Mesothelial cell of epicardium (in vitro differentiated cells): ENCODE measurements at places on chromosomes 6 and 20.

DNA sequence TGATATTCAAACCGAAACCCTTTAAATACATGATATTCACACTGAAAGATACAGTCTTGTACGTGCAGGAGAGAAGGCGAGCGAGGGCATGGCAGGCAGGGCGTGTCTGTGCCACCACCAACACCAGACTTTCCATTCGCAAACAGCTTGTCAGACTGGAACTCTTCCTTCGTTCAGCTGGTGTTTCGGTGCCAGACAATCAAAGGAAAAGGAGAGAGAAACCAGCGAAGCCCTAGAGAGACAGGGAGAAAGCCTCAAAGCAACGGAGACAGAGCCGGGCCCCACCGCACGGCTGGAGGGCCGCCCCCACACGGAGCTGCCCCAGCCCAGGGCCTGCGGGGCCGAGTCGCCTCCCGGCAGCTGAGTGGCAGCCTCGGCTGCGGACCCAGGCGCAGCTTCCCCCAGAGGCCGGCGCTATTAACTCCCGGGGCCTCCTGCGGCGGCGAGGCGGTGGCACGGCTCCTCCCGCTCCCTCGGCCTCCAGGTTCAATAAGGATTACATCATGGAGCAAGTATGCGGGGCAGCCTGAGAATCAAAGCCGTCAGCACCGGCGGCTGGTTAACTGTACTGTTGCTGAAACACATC, 32.1 kb upstream of the NR2E1 start:
- H3K36me3 ChIP-seq, result no peaks in the 10 kb centered on the region
- H3K4me3 ChIP-seq, result peak overlapping the region; percentile 75
- peaks cover 14% of the 10 kb centered on the region for H3K27me3 ChIP-seq
- H3K4me1 ChIP-seq, result peaks cover 15% of the 10 kb centered on the region

DNA sequence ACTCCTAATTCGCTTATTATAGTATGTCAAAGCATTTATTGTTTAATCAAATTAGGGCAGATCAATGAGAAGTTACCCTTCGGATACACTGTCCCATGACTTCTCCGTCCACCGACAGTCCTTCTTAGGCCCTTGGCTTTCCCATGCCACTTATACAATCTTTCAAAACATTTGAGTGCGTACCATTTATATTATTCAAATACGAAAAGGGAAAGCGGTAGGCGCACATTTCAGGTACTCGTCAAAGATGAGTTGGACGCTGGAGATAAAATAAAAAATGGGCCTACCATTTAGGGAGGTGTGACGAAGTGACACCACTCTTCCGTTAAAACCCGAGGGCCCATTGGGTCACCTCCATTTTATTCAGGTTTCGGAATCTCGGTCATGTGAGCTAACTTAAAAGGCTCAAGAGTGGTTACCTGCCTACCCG, 542 bp upstream of the AFG1L start:
- H3K36me3 ChIP-seq, result no peaks in the 10 kb centered on the region
- H3K4me1 ChIP-seq, result peaks cover 17% of the 10 kb centered on the region
- peak overlapping the region; percentile 96 for H3K4me3 ChIP-seq
- DNase-seq, result no peak
- H3K27ac ChIP-seq, result peak overlapping the region; percentile 98

GRCh38 chr6:130996635-130997034, 66.4 kb downstream of the EPB41L2 start:
- peaks cover 43% of the 10 kb centered on the region for H3K4me1 ChIP-seq
- H3K27ac ChIP-seq, result no peak overlapping the region
- H3K4me3 ChIP-seq, result no peak overlapping the region

- no peak for DNase-seq
- H3K27ac ChIP-seq, result no peak overlapping the region
These were observed 28.4 kb downstream of the DLGAP4 start for GRCh38 chr20:36334281-36335205.

DNA sequence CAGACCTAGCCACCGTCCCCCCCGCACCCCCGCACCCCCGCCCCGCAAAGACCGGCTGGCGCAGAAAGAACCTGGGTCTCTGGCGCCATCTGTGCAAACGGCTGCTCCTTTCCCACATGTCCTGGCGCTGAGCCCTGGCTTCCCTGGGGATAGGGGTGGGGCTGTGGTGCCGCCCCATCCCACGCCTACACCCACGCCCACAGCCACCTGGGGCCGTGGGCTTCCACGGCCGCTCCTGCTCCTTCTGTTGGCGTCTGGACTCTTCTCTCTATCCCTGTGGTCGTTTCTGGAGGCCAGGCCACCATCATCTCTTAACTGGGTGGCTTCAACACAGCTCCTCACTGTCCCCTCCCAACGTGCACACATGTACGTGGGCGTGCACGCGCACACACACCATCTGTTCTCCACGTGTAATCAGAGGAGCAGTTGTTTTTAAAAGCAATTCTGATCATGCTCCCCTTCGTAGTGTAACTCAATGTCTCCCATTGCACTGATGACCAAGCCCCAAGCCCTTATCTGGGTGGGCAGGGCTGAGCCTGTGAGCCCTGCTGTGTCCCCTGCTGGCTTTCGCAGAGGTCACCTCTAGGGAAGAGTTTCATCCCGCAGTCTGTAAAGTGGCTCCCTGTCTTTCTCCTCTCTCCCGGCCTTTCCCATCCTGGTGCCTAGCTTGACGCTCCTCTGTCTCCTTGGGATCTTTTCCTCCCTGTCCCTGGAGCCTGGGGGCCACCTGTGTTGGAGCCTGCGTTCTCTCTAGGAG, 31.9 kb upstream of the FAM83D start:
- H3K27me3 ChIP-seq, result peaks cover 63% of the 10 kb centered on the region
- H3K4me1 ChIP-seq, result peaks cover 5% of the 10 kb centered on the region
- no peak overlapping the region for H3K4me3 ChIP-seq
- no peaks in the 10 kb centered on the region for H3K36me3 ChIP-seq
- DNase-seq, result no peak

DNA sequence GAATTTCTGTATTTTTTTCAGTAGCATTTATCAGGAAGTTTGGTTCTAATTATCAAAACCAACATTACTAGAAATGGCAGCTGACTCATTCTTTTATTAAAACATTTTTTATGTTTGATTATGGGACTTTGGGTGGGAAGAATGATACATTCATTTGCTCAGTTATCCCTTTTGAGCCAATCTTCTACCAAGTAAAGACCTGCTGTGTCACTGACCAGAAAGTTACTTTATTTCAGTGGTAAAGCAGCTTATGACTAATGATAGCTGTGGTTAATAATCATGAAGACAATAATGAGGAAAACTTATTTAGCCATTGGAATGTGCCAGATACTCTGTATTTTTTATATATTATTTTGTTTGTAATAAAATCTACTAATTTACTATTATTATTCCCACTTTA, 142.3 kb downstream of the FARS2 start:
- no peak for DNase-seq
- peaks cover 13% of the 10 kb centered on the region for H3K36me3 ChIP-seq
- H3K27ac ChIP-seq, result no peak overlapping the region
- no peak overlapping the region for H3K4me3 ChIP-seq
- H3K27me3 ChIP-seq, result no peaks in the 10 kb centered on the region

- H3K4me3 ChIP-seq, result no peak overlapping the region
- no peak for DNase-seq
- no peaks in the 10 kb centered on the region for H3K4me1 ChIP-seq
- peaks cover 68% of the 10 kb centered on the region for H3K27me3 ChIP-seq
- no peaks in the 10 kb centered on the region for H3K36me3 ChIP-seq
- no peak overlapping the region for H3K27ac ChIP-seq
These were observed 172.8 kb upstream of the PROKR2 start for GRCh38 chr20:5489601-5490000.

- DNase-seq, result no peak
- H3K4me1 ChIP-seq, result no peaks in the 10 kb centered on the region
- H3K36me3 ChIP-seq, result peaks cover 11% of the 10 kb centered on the region
- no peaks in the 10 kb centered on the region for H3K27me3 ChIP-seq
- H3K4me3 ChIP-seq, result no peak overlapping the region
These were observed 52.4 kb upstream of the MRPS10 start for GRCh38 chr6:42269974-42270510.

DNA sequence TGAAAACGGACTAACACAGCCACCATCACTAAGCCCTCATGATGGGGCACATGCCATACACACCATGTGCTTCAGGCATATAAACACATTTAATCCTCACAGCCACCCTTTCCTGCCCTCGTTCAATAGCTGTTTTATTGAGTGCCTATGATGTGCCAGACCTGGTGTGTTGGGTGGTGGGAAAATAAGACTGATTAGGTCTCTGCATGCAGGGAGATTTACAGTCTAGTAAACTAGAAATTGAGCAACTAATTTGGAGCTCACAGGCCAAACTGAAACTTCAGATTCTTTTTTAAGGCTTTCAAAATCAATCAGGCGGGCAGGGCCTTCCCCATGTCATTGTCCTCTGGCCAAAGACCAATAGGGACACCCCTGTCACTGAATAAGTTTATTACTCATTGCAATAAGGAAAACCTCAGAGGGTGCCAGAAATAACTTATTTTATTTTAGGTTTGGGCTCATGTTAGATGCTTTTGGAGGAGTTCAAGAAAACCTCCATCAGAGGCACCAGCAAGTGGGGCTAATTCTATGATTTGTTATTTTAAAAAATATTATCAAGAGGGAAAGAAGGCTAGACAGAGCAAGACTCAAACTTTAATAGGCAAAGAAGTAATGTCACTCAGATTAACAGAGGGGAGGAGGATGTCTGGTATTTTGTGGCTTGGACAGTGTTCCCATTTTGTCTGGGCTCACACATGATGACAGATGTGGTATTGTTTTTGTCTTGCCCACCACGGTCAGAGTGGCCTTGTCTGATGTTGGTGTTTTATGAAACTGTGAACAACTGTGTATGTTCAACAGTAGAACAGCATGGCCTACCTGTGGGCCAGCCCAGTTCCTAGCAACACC, 12.0 kb downstream of the ZFP64 start:
- H3K36me3 ChIP-seq, result peaks cover 34% of the 10 kb centered on the region
- no peaks in the 10 kb centered on the region for H3K27me3 ChIP-seq
- no peak for DNase-seq

- H3K27ac ChIP-seq, result peak overlapping the region; percentile 23
- H3K36me3 ChIP-seq, result no peaks in the 10 kb centered on the region
- no peak overlapping the region for H3K4me3 ChIP-seq
- DNase-seq, result no peak
- H3K4me1 ChIP-seq, result peaks cover 6% of the 10 kb centered on the region
These were observed 68.9 kb downstream of the ZNF217 start for GRCh38 chr20:53524589-53525312.

DNA sequence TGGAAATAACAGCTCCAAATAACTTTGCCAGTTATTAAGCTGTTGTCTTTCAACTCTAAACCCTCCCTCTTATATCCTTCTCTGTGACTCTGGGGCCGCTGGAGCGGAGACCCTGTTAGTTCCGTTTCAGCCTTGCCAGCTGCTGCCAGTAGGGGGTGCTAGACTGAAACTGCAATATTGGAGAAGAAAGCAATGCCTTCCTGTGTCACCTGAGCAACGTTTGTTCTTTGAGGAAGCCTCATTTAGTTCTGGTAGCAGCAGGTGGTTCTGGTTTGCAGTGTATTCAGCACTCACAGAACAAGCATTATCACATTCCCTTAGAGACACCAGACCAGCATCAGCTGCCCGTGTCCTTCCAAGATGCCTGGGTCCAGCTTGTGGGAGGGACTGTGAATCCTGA, 22.9 kb upstream of the JAG1 start:
- no peak for DNase-seq
- H3K4me3 ChIP-seq, result no peak overlapping the region
- H3K36me3 ChIP-seq, result no peaks in the 10 kb centered on the region
- no peak overlapping the region for H3K27ac ChIP-seq

- H3K27me3 ChIP-seq, result no peaks in the 10 kb centered on the region
- DNase-seq, result no peak
- peaks cover 50% of the 10 kb centered on the region for H3K4me1 ChIP-seq
These were observed 92.4 kb downstream of the CD24 start for GRCh38 chr6:106882138-106882537.

DNA sequence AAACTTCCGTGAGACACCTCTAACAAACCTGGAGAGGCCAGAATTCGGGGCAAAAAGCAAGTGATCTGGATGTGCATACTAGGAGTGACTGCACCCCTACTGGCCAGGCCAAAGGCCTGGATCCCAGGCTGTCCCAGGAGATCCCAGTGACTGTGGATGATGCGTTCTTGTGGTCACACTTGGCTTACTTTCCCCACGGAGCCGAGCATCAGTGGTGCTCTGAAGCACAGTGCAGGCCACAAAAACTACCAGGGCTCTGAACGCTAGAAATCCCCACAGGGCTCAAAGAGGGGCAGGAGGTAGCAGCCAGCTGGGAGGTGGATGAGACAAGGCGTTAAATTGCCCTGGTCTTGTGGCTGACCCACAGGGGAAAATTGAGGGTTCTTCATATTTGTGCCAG, 7.1 kb downstream of the TRIM26 start:
- DNase-seq, result no peak
- peaks cover 8% of the 10 kb centered on the region for H3K36me3 ChIP-seq
- H3K4me3 ChIP-seq, result no peak overlapping the region
- H3K4me1 ChIP-seq, result peaks cover 37% of the 10 kb centered on the region
- no peak overlapping the region for H3K27ac ChIP-seq

DNA sequence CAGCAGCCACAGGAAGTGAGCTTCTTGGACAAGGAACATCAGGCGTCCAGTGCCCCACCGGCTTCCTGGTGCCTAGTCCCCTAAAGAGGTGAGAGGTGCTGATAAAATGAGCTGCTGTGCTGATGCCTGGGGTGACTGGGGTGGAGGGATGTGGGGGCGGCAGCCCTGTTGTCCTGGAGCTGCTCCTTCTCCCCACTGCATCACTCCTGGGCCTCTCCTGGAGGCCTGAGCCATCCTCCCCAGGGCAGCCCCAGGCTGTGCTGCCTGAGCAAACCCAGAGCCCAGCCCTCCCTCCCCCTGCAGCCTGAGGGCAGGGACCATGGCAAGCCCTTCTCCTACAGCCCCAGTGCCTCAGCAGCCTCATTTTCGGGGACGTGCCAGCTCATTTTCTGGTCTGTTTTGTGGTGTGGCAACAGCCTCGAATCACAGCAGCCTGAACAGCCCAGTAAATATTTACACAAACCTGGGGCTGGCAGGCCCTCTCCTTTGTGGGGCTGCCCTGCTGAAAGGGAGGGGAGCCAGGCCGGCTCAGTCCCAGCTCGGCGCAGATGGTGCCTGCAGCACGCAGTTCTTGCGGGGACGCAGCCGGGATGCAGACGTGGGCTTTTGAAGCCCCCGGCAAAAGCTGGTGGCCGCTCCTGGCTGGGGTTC, 259.9 kb downstream of the DLL1 start:
- H3K4me3 ChIP-seq, result no peak overlapping the region
- H3K27me3 ChIP-seq, result no peaks in the 10 kb centered on the region
- no peak overlapping the region for H3K27ac ChIP-seq
- DNase-seq, result no peak

DNA sequence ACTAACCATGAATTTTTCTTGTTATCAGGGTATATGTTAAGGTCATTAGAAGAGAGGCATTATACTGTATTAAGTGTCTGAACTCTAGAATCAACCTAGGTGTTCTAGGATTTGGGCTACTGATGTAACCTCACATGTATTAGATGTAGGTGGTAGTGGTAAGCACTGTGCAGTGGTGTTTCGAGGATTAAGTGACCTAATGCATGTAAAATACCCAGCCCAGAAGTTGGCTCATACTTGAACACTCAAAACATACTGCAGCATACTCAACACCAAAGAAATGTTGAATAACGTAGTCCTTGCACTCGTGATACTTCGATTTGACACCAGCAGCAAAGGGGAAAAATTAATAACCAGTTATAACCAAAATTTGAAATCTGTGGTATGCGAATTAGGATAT, 48.7 kb downstream of the QKI start:
- no peaks in the 10 kb centered on the region for H3K27me3 ChIP-seq
- no peak overlapping the region for H3K4me3 ChIP-seq
- DNase-seq, result no peak
- H3K36me3 ChIP-seq, result peaks cover 29% of the 10 kb centered on the region
- H3K27ac ChIP-seq, result no peak overlapping the region
